ENCODE measurements at places on chromosomes 11 and 22.
A peak's percentile ranks its signal among the peaks of the same experiment; 100 is the strongest.

DNA sequence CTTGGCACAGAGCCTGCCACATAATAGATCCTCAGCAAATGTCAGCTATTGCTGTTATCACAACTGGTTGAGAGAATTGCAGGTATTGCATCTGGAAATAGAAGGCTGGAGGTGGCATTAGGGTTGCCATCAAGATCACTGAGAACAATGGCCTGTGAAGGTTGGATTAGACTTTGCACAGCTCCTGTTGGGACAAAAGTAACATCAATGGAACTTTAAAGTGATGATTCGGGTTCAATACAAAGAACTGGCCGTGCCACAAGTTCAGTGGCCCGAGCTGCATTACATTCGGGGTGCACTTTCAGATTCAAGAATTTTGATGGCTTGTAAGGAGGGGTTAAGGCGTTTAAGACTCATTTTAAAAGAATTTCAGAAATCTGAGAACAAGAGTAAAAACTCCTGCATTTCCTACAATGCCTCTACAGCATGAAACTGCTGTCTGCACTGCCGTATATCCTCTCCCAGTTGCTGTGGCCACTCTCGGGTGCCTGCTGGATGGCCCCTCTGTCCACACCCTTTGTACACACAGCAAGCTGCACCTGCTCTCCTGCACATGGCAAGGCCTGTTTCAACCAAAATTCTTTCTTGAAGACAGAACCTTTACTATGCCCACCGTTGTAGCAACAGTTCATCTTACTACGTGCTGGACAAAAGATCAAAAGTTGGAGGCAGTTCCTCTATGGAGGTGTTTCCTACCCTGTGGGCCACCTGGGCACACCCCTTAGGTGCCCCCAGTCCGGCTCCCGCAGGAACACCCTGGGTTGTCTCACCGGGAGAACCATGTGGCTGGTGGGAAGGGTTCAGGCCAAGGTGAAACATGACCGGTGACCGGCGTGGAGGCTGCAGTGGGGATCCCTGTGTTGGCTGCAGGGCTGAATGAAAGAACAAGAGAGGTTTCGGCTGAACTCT lies 17.5 kb upstream of the SHANK2 start:
- no peak for DNase-seq

- no peak for DNase-seq
Measured at GRCh38 chr11:35288309-35288708, 131.0 kb downstream of the SLC1A2 start.

- DNase-seq, result no peak
Measured at GRCh38 chr11:9208726-9209501, 56.2 kb downstream of the DENND5A start.

- DNase-seq, result no peak
Measured at GRCh38 chr11:70873736-70874412, 378.5 kb downstream of the SHANK2 start.

GRCh38 chr11:115384236-115384635 lies 120.0 kb downstream of the CADM1 start:
- DNase-seq, result no peak

DNA sequence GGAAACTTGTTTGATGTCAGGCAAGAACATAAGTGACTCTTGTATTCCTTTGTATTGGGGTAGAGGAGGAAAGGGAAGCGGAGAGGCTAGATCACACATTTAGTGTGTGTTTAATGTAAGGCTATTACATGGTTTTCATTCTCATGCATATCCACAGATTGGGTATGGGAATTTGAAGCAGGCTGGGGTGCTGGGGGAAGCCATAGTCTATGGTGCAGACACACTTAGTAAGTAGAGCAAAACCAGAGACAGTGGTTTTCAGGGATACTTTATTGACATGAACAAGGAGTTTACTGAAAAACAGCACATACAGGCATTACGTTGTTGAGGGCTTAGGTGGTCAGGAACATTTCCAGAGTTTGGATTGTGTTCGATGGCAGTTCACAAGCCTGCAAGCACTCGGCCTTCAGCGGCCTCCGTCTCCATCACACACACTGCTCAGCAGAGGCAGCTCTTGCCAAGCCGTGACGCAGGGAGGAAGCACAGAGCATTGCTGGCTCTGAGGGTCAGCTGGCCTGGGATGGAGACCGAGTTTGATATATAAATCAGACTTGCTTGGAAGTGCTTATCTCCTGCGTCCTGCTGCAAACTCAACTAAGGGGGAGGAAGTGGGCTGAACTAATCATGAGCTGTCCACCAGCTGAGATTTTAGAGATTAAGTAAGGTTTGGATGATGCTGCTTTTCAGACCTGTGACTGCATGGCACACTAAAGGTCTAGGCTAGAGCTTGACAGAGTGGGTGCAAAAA lies 25.3 kb downstream of the SCN3B start:
- DNase-seq, result peak; percentile 69

DNA sequence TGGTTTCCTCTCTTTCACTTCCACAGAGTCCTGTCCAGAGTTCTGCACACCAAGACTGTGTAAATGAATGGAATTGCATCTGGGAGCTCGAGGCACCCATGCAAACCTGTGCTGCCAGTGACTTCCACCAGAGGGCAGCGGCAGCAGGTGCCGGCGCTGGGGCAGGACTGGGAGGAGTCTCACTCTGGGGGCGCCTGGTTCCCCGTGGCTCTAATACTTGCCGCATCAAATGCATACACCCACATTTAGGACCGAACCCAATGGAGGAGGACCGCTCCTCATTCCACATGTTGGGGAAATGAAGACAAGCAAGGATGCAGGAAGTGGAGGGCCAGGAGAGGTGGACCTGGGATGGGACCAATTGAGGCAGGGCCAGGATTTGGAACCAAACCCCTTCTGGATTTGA lies 1.1 kb upstream of the CD6 start:
- no peak for DNase-seq

DNA sequence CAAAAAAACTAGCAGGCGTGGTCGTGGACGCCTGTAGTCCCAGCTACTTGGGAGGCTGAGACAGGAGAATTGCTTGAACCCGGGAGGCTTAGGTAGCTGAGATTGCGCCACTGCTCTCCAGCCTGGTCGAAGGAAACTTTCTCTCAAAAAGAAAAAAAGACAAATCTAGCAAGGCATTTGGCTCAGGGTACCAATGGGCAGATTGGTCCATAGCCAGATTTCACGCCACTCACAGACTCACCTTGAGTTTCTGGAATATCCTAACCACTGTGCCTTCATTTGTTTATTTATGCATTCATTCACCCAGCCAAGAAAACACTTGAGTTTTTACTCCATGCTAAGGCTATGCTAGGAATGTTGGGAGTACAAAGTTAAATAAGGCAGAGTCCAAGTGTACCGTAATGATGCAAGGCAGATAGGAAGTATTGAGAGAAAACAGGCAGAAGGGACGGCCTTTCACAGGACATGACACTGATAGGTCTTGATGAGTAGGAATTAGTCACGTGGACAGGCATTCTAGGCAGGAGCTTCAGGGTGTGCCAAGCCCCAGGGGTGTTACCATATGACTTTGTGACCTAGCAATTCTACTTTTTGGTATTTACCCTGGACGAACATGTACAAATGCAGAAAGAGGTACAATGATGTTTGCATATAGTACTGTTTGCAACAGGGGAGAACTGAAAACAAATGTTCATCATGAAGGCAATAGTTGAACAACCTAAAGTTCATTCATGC lies 3.0 kb upstream of the PACSIN3 start:
- DNase-seq, result no peak

GRCh38 chr22:25672289-25673084 lies 69.5 kb upstream of the MYO18B start:
- DNase-seq, result no peak

- DNase-seq, result no peak
Measured at GRCh38 chr11:4527926-4528325, 17.1 kb upstream of the OR52M1 start.

GRCh38 chr11:35785287-35786167 lies 123.0 kb downstream of the TRIM44 start:
- DNase-seq, result no peak

- no peak for DNase-seq
Measured at GRCh38 chr11:34411111-34411510, 27.6 kb upstream of the CAT start.
